ENCODE measurements at places on chromosomes 11 and 22.

DNA sequence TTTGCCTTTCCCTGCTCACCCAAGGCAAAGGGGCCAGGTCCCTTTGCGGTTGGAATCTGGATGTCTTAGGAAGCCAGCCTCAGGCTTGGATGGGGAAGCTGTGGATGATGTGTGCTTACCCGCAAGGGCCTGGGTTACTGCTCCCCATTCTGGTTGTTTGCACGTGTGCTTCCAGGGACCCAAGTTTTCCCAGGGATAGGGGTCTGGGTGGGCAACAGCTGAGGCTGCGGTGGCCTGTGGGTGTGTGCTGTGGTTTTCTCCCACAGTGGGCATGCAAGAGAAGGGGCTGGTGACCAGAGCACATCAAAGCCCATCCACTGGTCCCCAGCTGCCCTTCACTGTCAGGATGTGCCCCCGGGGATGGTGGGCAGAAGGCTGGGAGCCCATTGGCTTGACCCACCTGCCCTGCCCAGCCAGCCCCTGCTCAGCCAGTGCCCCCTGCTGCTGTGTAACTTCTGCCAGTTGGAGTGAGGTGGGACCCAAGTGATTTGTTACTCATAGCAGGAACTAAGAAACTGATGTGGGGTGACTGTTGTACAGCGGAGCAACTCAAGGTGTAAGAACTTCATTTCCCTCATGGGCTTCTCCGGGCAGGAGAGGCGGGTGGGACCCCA, 3.3 kb downstream of the CAPN5 start:
- no peak for DNase-seq

GRCh38 chr22:39179401-39179827, 26.9 kb upstream of the CBX7 start:
- DNase-seq: peak; percentile 75

DNA sequence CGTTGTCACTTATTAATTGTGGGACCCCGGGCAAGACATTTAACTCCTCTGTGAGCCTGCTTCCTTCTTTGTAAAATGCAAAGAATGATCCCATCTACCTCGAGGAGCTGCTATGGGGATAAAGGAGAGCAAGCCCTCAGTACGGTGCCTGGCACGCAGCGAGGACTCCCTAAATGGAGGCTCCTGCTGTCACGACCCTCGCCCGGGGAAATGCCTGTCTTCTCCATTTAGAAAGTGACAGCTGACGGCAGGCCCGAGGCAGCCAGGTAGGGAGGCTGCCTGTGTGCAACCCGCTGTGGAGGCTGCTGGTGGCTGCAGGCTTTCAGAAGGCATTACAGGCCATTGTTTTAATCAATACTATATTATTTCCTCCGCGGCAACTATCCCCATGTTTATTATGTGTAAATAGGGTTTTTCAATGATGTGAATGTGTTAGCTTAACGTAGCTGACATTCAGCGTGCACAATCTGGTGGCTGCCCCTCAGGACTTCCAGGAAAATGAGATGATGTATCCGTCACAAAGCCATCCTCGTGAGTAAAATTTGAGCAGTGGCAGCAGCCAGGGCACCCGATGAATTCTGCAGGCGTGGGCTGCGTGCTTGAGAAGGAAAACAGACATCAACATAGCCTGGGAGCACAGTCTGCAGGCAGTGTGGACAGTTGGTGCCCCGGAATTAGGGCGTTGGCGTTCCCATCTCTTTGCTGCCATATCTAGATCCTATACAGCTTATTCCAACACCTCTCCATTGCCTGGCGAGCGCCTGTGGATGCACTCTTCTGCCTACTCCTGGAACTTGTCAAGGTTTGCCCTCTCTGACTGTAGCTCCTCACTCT, 228.3 kb downstream of the ST3GAL4 start:
- DNase-seq: no peak

GRCh38 chr11:131807876-131808275, 437.5 kb downstream of the NTM start:
- no peak for DNase-seq

DNA sequence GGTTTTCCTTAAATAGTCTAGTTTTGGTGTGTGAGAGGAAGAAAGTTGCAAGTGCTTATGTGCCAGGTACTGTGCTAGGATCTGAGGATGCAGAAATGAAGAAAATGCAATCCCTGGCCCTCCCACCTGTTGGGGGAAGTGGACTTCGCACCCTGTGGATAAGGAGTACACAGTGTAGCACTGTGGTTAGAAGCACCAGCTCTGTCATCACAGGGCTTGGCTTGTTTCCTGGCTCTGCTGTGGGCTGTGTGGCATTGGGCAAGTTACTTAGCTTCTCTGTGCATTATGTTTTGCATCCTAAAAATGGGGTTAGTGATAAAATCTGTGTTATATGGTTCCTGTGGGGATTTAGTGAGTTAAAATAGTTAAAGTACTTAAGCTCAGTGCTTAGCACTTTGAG, 68.2 kb downstream of the ENDOD1 start:
- no peak for DNase-seq

DNA sequence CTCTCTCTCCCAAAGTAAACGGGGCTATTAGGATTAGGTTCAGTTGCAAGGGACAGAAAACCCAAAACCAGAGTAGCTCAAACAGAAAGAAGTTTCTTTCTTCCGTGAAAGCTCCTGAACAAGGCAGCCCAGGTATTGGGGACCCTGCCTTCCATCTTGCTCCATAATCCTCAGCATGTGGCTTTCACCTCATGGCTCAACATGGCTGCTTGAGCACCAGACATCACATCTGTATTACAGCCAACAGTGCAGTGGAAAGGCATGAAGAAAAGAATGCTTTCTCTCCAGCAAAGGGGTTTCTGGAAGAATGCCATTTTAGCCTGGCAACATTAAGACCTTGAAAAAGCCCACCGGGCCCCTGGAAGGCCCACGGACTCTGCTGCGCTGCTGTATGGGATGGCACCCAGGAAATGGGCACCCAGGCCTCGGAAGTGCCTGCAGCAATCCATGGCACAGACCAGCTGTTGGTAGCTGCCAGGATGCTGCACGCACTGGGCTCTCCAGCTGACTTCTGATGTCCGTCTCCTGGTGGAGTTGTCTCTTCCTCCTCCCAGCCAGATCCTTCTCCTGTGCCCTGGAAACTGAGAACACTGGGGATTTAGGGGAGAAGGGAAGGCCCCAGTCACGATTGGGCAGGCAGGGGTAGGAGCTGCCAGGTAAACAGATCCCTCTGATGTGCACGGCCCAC, 22.6 kb downstream of the PDGFB start:
- DNase-seq: no peak

DNA sequence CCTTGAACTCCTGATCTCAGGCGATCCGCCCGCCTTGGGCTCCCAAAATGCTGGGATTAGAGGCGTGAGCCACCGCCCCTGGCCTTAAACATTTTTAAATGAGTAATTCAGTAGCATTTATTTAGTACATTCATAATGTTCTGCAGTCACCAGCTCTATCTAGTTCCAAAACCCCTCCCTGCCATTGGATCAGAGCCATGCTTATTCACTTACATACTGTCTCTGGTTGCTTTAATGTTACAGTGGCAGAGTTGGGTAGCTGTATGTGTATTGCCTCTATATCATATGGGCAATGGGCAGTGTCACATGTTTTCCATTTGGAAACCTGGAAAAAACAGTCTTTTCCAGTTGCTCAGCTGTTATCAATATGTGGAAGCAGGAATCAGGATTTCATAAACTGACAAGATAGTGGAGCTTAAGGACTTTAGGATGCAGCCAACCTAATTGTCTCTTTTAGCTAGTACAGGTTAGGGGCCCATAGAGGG, 10.5 kb downstream of the COA4 start:
- DNase-seq: no peak

DNA sequence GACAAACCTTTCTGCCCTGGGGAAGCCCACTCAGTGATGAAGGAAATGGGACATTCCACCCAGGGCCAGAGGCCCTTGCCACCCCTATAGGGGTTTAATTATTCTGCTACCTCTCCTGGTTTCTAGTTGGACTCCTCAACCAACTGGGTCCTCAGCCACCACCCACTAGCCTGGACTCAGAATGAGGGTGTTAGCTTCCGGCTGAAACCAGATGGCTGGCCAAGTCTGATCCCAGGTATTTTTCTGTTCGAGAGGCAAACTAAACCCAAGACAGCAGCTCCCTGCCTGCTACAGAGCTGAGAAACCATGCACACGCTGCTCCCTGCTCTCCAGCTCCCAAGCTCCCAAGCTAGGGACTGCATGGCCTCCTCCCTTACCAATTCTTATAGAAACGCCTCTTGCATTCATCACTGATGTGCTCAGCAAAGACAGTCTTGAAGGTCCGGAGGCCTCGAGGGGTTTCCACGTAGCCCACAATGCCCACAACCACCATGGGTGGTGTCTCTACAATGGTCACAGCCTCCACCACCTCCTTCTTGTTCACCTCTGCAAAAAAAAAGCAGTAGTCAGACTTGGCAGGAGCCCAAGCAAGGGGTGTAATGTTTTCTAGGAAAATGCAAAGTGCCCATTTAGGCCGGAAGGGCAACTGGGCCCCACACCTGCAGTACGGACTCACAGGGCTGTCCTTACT, 2.2 kb downstream of the RPL3 start:
- DNase-seq: no peak

DNA sequence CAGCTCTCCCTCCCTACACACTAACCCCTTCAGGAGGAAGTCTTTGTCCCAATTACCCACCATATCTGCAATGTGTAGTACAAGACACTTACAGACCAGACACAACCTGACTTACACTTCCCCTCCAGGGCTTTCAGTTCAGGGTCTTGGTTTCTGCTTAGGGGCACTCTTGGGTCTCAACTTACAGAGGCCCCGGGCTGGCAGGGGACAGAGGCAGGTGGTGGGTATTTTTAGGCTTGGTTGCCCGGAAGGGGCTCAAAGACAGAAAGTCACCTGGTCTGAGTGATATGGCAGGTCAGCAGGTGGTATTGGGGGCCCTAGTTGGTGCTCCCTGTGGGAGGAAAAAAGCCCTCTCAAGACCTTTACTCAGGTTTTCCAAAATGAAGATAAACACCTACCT, 3.4 kb upstream of the TMEM184B start:
- DNase-seq: no peak

DNA sequence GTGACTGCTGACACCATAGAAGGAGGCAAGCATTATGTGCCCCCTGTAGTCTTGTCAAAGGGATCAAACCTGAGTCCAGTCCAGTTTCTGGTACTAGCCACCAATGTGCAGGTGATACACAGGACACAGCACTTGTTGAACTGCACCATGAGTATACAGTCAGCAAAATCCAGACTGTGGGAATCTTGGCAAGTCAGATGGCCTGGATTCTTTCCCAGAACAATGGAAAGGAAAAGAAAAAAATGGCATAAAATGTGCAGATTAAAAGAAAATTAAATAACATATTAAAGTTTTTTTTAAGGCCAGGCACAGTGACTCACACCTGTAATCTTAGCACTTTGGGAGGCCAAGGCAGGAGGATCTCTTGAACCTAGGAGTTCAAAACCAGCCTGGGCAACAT, 16.8 kb downstream of the CRY2 start:
- DNase-seq: no peak

All from SK-N-DZ (cell line).